Aorta (tissue), 5 donors: ENCODE measurements at places on chromosomes 1 and 21. TPM values are rescaled to one million over a fixed set of nuclear protein-coding genes. Genes with fewer than 3 reads are reported as not detected.

Gene MAP3K21
- polyA plus RNA-seq = 1.5 TPM

Gene PRAMEF1
- polyA plus RNA-seq = not detected

Gene PCNX2
- polyA plus RNA-seq = 0.38 TPM

Gene DDR2
- 24.8 TPM for polyA plus RNA-seq

Gene CD247
- 0.64 TPM for polyA plus RNA-seq

Gene PLA2G2D
- polyA plus RNA-seq = not detected

Gene P3H1
- 64.3 TPM for polyA plus RNA-seq

Gene TMEM79
- polyA plus RNA-seq = 1.4 TPM

Gene E2F2
- 0.50 TPM for polyA plus RNA-seq

Gene UMODL1
- polyA plus RNA-seq = not detected

Gene ZNF593OS
- polyA plus RNA-seq = 0.20 TPM

Gene FCRL2
- not detected for polyA plus RNA-seq

Gene NECTIN4
- not detected for polyA plus RNA-seq

Gene CCDC27
- polyA plus RNA-seq = not detected

Gene C8B
- polyA plus RNA-seq = not detected

Gene PUM1
- 13.1 TPM for polyA plus RNA-seq

Gene VANGL1
- 1.5 TPM for polyA plus RNA-seq

Gene WNT3A
- polyA plus RNA-seq = not detected

Gene LCE1C
- polyA plus RNA-seq = not detected

Gene RHOU
- polyA plus RNA-seq = 37.3 TPM

Gene GJA5
- polyA plus RNA-seq = 17.6 TPM

Gene RAB13
- 266 TPM for polyA plus RNA-seq

Gene LAMC2
- 1.0 TPM for polyA plus RNA-seq

Gene FCGR2B
- 3.2 TPM for polyA plus RNA-seq

Gene ITLN2
- 4.5 TPM for polyA plus RNA-seq

Gene ZNHIT6
- 12.8 TPM for polyA plus RNA-seq

Gene SLC30A2
- 0.13 TPM for polyA plus RNA-seq

Gene KRTAP24-1
- not detected for polyA plus RNA-seq

Gene SZT2
- 22.6 TPM for polyA plus RNA-seq

Gene TMEM81
- 2.2 TPM for polyA plus RNA-seq

Gene AMY1B
- not detected for polyA plus RNA-seq

Gene OR2M2
- polyA plus RNA-seq = not detected

Gene KRTAP12-1
- polyA plus RNA-seq = not detected

Gene SLC9C2
- polyA plus RNA-seq = not detected

Gene HEATR1
- 1.6 TPM for polyA plus RNA-seq

Gene HSF2BP
- polyA plus RNA-seq = not detected

Gene TRIM58
- not detected for polyA plus RNA-seq

Gene AKIRIN1
- 40.8 TPM for polyA plus RNA-seq

Gene ZNF683
- polyA plus RNA-seq = not detected

Gene FAM43B
- not detected for polyA plus RNA-seq

Gene CYP4X1
- polyA plus RNA-seq = 38.6 TPM

Gene TMPRSS3
- polyA plus RNA-seq = 0.15 TPM

Gene NTRK1
- polyA plus RNA-seq = 0.50 TPM

Gene SELENOF
- polyA plus RNA-seq = 153 TPM

Gene TAF1A
- 7.1 TPM for polyA plus RNA-seq

Gene MAP10
- 0.13 TPM for polyA plus RNA-seq

Gene KIF17
- polyA plus RNA-seq = 2.6 TPM

Gene KRTAP13-4
- not detected for polyA plus RNA-seq

Gene RGS7
- polyA plus RNA-seq = not detected
